ENCODE measurements at places on chromosomes 1 and 21.

- no peak for DNase-seq
Observed at GRCh38 chr1:204344665-204345355, 14.9 kb downstream of the PLEKHA6 start.

- no peak for DNase-seq
Observed at GRCh38 chr21:22703521-22703920, 1705.3 kb downstream of the NCAM2 start.

DNA sequence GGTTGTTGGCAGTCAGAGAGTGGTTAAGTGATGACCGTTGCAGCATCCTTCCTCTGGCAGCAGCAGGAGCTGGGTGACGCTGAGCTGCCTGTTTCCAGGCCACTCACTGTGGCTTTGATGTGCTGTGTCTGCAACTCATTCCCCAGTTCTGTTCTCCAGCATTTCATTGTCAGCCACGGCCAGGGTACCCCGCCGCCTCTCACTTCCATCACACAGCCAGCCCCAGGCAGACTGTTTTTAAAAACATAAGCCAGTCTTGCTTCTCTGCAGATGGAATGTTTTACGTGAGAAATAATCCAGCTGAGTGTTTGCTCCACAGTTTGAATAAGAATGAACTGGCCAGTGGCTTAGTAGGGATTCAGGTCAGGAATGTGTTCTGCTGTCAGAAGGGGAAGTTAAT, 21.5 kb upstream of the ST6GALNAC3 start:
- no peak for DNase-seq

GRCh38 chr1:215833941-215834729, 267.0 kb downstream of the KCTD3 start:
- DNase-seq = no peak

GRCh38 chr1:1965546-1965945, 38.0 kb downstream of the CFAP74 start:
- DNase-seq = no peak

GRCh38 chr1:92404661-92405060, 82.1 kb downstream of the GFI1 start:
- no peak for DNase-seq

DNA sequence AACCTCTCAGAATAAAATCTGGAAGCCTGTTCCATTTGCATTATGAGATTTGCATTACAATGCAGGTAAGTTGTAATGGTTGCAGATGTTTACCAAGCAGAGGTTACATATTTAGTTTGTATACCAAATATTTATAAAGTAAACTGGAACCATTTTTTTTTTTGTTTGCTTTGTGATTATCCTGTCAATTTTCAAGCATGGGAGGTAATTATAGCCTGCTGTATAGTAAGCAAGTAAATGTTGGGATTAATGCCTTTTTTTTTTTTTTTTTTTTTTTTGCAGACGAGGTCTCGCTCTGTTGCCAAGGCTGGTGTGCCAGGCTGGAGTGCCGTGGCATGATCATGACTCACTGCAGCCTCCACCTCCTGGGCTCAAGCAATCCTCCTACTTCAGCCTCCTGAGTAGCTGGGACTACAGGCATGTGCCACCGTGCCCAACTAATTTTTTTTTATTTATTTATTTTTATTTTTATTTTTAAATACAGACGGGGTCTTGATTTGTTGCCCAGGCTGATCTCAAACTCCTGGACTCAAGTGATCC, 21.0 kb downstream of the NFYC start:
- DNase-seq = no peak

DNA sequence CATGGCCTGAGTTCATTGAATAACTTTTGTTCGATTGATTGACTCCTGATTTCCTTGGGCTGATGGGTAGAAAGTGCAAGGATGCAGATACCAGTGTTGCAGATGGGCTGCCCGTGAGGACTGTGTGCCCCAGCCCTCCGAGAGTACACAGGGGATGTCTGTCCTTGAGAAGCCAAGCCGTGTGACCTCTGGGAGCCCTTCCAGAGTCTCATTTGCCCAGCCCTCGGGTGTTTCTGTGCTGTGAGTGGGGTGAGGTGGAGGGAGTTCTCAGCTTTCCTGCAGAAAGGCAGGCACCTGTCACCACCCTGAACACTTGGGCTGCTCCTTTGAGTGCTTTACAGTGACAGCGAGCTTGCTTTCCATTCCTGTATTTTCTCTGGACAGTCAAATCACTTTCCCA, 96.4 kb upstream of the CACNA1E start:
- no peak for DNase-seq

- DNase-seq = no peak
Observed at GRCh38 chr1:35506960-35507912, 50.0 kb downstream of the KIAA0319L start.

Measured in GM12892 (cell line).